Fibroblast of mammary gland (primary cell): ENCODE measurements at places on chromosomes 1 and 21.
A peak's percentile ranks its signal among the peaks of the same experiment; 100 is the strongest.

DNA sequence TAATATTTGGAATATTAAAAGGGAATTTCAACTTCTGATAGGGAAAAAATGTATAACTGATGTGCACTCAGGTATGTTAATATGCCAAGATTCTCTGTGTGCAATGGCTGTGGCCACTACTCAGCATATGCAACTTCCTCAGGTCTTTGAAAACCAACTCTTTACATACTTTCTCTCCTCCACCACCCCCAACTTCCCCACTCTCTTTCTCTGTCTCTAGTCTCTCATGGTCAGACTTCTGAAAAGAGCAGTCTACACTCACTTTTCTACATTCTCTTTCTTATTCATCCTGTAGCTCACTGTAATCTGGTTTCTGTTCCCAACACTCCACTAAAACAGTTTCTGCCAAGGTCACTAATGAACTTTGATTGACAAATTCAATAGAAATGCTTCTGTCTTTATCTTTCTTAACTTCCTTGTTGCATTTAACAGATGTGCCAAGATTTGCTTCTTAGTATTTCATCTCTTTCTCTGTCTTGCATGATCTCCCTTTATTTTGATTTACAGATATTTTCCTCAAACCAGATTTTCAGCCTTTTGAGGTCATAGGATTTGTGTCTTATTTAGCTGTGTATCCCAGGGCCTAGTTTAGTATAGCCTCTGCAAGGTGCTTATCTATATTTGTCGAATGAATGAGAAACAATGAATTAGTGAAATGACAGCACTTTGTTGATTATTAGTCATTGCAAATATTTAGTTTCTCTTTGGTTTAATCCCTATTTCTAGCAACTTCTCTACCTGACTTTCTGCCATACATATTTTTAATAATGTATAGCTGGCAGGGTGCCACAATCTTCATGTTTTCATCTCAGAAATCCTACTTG is 168.9 kb downstream of the LMO4 start:
- DNase-seq = no peak

GRCh38 chr1:9900142-9901043 is 9.7 kb downstream of the CTNNBIP1 start:
- no peak for DNase-seq

DNA sequence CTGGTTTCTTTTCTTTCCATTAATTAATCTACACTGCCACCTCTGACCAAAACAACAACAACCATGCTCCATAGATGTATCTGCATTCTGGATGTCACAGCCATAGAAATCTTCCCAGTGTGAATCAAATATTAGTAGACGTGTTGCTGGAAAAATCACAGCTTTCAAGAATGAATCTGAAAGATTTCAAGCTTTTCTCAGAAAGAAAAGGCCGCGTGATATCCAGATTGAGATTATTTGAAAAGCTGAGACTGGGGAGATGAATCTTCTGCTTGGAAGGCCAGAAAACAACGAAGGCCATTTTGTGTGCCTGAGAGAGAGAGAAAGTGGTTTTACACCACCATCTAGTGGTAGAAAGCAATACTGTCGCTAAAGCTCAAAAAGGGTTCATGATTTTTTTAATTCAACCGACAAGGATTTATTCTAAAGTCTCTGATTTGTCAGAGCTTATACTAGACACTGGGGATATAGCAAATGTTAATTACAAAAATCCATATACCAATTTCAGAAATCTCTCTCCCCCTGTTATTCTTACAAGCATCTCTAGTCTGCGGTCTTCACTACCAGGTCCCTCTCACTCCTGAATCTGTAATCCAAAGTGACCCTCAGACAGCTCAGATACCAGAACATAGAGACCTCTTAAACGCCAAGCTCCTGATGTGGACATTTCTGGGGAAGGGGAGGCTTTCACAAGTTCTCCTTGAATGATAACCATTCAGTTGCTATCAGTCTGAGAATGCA is 87.5 kb upstream of the SGIP1 start:
- DNase-seq = peak; percentile 80

GRCh38 chr1:111977378-111977777 is 12.1 kb downstream of the KCND3 start:
- DNase-seq = no peak

DNA sequence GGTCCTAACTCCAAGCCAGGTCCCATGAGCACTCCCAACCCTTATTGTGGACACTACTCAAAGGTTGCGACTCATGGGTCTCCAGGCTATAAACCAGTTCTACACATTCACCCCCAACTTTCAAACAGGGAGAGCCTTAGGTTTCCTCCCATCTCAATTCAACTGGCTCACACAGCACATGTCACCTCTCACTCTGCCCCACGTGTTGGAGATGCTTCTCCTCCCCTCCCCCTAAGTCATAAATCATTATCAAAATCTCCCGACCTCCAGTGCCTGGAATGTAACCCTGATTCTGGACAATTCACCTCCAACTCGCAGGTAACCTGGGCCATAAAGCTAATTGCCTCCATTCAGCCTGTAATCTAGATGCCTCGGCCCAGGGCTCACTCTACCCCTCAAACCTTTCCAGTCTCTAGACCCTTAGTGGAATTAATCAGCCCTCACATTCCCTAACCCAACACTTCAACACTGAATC is 595 bp downstream of the AK2 start:
- peak; percentile 35 for DNase-seq
